ENCODE measurements at places on chromosomes 7 and 10. TPM values are rescaled to one million over a fixed set of nuclear protein-coding genes. Genes with fewer than 3 reads are reported as not detected.

GRCh38 chr7:131231381-131232220, 96.1 kb upstream of the MKLN1 start:
- no peak for DNase-seq

GRCh38 chr7:151891182-151891581, 14.3 kb upstream of the PRKAG2 start:
- no peak for DNase-seq

The SPDYE17 gene
- polyA plus RNA-seq = not detected

DNA sequence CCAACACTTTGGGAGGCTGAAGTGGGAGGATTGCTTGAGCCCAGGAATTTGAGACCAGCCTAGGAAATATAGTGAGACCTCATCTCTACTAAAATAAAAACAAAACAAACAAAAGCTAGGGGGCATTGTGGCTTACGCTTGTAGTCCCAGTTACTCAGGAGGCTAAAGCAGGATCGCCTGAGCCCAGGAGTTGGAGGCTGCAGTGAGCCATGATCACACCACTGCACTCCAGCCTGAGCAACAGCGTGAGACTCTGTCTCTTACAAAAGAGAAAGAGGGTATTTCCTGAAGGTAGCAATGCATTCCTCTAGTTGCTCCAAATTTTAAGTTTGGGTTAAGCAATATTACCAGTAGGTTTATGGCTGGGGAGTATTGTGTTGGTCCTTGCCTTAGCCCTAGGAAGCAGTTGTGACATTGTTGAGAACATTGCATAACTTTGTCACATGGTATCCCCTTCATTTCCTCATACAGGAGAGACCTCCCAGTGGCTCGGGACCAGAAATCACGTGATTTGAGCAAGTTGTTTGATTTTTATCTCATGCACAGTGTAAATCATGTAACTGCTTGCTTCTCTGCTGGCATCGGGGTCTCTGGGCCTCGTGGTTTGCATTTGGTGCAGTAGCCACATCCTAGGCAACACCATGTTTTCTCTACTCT, 23.3 kb upstream of the SMARCD3 start:
- no peak for DNase-seq

All from renal cortex interstitium (tissue), 15 donors.